ENCODE measurements at places on chromosomes 3 and 15.

GRCh38 chr15:31280046-31280830, 46.4 kb upstream of the KLF13 start:
- no peak for DNase-seq

GRCh38 chr3:14124223-14124614, 451 bp downstream of the CHCHD4 start:
- DNase-seq, result no peak

DNA sequence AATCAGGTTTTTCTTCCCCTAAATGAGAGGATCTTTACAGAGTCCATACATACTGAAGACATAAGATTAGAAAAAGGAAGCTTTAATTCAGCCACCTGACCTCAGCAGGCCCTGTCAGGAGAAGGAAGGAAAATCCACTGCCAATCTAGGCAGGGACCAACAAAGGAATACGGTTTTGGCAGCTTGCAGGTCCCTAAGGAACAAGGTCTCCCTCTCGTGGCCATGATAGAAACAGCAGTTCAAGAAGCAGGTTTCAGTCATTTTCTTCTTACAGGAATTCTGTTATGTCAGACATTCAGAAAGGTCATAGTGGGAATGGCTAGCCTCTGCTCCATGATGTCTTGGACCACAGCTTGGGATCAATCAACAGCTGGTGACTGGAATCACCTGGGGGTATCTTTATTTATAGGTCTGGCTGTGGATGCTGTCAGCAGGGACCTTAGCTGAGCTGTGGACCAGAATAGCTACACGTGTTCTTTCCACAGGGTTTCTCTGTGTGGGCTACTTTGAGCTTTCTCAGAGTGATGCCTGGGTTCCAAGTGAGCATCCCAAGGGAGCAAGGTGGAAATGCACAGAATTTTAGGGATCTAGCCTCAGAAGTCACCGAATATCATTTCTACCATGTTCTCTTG, 9.4 kb upstream of the CMSS1 start:
- DNase-seq, result no peak

DNA sequence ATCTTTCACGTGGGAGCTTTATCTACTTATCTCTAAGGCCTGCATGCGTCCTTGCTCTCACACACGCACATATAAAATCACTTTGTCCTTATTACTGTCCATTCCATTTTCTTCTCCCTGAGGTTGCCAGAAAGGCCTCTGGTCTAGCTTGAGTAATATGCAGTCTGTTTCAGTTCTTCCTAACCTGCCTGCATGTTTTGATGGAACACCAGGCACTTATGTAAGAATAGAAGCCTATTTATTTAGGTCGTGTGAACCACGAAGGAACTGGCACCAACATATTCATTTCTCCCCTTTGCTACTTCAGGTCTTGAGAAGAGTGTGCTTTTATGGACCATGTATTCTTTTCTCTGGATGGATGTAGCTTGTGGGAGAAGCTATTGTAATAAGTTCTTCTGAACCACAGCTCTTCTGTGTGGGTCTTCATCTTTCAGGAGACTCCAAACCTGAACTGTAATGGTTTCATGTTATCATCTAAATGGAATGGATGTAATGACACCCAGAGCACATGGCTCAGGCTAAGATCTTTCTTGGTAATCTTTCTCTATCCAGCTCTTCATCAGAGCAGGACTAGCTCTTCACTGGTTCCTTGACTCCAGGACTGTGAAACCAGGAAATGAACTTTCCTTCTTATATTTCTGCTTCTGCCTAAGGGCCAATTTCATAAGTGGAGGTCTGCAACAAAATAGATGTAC, 53.8 kb downstream of the UBE2E2 start:
- no peak for DNase-seq

- DNase-seq, result no peak
These were observed 10.1 kb downstream of the DHX36 start for GRCh38 chr3:154314152-154314551.

DNA sequence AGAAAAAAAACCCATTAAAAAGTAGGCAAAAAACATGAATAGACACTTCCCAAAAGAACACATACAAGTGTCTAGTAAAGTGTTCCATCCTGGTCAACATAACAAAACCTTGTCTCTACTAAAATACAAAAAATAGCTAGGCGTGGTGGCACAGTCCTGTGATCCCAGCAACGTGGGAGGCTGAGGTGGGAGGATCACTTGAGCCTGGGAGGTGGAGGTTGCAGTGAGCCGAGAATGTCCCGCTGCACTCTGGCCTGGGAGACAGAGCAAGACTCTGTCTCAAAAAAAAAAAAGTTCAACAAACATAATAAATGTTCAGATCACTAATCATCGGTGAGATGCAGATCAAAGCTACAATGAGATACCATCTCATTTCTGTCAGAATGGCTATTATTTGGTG, 43.5 kb upstream of the OSBPL11 start:
- no peak for DNase-seq

GRCh38 chr3:168341956-168342936, 246.5 kb upstream of the GOLIM4 start:
- DNase-seq, result no peak

DNA sequence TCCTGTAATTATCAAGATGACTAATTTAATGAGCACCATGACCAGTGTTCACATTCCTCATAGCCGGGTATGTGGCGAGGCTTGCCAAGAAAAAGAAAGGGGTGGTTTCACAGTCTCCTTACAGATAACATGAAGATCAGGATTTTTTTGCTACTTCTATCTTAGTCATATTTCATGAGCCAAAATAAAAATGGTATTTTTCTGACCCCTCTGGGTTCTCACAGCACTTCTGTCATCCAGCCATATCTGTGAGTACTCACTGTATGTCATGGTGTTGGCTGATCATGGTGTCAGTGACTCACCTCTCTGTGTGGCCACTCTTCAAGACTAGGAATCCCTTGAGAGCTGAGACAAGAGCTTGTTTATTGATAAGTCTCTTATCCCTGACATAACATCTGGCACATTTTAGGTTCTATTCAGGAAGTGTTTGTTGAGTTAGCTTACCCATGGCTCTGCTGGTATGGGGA, 130.5 kb upstream of the LMCD1 start:
- no peak for DNase-seq

GRCh38 chr3:183586477-183586876, 31.0 kb upstream of the KLHL6 start:
- DNase-seq, result peak; percentile 23

- DNase-seq, result no peak
These were observed 598 bp upstream of the GMNC start for GRCh38 chr3:190863119-190863465.

- DNase-seq, result no peak
These were observed 45.8 kb downstream of the CEP152 start for GRCh38 chr15:48765022-48765421.
